Activated CD8-positive, alpha-beta memory T cell treated with anti-CD3 and anti-CD28 coated beads, Interleukin-2, amount 50 U/mL, for 4 hours (primary cell): ENCODE measurements at places on chromosomes 12 and 14.

DNA sequence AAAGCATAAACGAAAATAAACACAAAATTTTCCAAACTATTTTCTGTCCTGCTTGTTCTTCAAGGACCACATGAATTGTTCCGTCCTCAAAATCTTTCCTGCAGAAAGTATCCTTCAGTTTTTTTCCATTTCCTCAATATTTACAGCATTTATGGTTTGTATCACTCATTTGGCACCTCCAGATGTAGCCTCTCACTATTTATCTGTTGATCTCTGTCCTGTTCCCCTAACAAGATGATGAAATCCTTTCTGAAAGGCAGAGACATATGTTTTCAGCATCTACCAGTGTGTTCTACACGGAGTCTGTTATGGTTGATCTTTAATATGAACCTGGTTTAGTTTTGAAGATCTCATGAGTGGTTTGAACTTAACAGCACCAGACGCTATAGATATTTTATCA is 490.2 kb downstream of the NELL2 start:
- DNase-seq, result no peak

DNA sequence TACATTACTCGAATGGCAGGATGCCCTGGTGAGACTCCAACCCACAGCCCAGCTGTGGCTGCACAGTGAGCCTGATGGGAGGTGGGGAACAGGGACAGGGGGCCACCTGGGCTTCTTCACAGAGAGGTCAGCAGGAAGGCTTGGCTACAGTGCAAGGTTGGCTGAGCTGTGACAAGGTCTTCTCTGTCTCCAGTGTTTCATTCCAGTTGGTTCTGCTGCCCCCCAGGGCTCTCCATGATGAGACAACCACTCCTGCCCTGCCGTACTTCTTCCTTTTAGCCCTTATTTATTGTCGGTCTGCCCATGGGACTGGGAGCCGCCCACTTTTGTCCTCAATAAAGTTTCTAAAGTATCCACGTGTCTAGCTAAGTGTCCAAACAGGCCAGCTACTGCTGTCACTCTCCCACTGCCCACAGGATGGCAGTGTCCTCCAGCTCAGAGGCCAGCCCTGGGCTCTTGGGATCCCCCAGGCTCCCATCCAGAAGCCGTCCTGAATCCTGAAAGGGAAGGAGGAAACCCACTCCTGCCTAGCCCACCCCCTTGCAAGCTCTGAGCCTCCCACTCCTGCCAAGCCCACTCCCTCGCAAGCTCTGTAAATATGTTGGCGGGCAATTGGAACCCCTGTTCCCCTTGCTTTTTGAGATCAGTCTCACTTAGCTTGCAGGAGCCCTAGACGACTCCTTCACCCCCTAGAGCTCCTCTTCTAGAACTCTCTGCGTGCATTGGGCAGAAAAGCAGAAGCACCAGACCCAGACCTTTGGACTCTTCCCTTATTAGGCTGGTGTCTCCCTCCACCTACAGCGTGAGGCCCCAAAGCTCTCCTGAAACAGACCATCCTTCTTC is 5.4 kb downstream of the C1QL4 start:
- DNase-seq, result no peak

- no peak for DNase-seq
Observed at GRCh38 chr12:68632486-68632885, 21.8 kb downstream of the RAP1B start.

DNA sequence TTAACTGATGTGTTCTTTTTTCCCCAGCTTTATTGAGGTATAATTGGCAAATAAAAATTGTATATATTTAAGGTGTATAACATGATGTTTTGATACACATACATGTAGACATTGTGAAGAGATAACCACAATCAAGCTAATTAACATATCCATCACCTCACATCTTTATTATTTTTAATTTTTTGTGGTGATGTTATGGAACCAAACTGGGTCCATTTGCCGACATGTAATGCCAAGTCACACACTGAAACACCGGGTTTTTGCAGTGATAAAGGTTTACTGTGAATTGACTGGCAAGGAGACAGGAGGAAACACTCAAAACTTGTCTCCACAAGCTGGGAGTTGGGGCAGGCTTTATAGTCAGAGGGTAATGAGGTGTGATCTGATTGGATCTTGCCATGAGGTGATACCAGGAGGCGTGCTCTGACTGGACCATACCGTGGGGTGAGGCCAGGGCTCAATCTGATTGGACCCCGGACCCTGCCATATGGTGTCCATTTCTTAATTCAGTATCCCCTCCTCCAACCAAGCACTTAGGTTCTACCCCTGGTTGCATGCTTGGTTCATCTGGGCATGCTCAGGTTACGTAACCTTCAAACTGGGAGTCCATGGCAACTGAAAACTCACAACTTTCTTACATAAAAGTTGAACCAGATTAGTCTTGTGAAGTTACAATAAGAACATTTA is 11.8 kb upstream of the WSCD2 start:
- DNase-seq, result no peak

- DNase-seq, result no peak
Observed at GRCh38 chr12:31773867-31774266, 45.0 kb upstream of the AMN1 start.

- no peak for DNase-seq
Observed at GRCh38 chr12:130965668-130966067, 12.0 kb downstream of the ADGRD1 start.

- no peak for DNase-seq
Observed at GRCh38 chr12:131008131-131008912, 54.6 kb downstream of the ADGRD1 start.

GRCh38 chr14:75197338-75197737 is 20.9 kb upstream of the TMED10 start:
- no peak for DNase-seq

- no peak for DNase-seq
Observed at GRCh38 chr12:62686938-62687337, 220.3 kb downstream of the MON2 start.

GRCh38 chr12:30996752-30997151 is 70.2 kb downstream of the TSPAN11 start:
- no peak for DNase-seq

DNA sequence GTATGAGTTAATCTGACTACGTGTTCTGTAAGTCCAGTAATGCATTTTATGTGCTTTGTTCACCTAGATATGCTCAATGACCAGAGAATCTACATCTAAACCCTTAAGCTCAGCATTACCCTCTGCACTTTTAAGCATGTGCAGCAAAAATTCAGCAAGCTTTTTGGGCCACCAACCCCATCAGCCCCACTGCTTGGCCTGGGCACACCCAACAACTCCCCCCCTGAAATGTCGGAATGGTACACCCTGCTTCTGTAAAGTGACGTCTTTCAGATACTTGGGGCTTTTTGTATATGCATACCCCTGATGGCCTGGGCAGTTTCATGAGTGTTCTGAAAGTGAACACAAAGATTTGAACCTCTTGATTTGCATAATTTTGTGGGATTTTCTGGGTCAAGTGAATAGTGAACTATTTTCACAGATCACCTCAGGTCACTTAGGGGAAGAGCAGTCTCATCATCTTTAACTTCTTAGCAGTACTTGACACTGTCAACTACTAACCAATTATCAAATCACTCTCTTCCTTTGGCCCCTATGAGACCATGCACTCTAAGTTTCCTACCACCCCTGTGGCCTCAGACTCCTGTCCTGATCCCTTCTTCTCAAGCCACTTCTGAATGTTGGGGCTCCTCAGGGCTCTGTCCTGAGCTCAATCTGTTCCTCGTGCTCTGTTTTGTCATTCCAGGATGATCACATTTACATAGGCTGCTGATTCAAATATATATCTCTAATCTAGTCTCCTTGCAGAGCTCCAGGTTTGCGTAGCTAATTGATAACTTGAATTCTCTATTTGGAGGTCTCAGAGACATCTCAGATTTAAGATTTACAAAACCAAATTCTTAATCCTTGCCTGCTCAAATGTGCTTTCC is 36.3 kb upstream of the PPM1A start:
- no peak for DNase-seq

- no peak for DNase-seq
Observed at GRCh38 chr12:9122091-9122609, 6.4 kb upstream of the A2M start.

GRCh38 chr12:42237853-42238239 is 202 bp downstream of the YAF2 start:
- no peak for DNase-seq

DNA sequence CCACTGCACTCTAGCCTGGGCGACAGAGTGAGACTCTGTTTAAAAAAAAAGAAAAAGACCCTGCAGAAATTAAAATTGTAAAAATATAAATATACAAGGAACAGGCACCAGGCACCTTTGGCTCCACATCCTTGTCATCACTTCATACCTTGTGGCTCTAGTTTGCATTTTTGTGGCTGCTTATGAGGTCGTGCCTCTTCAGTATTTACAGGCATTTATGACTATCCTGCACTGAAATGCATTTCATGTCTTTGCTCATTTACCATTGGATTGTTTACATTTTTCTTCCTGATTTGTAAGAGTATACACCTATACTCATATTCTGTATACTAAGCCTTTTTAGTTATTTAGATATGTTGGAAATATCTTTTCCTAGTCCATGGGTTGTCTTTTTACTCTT is 20.1 kb downstream of the BICD1 start:
- DNase-seq, result no peak

- DNase-seq, result no peak
Observed at GRCh38 chr12:12081836-12082497, 11.2 kb downstream of the BCL2L14 start.

GRCh38 chr12:49219417-49220026 is 30.6 kb upstream of the TUBA1A start:
- DNase-seq, result no peak

DNA sequence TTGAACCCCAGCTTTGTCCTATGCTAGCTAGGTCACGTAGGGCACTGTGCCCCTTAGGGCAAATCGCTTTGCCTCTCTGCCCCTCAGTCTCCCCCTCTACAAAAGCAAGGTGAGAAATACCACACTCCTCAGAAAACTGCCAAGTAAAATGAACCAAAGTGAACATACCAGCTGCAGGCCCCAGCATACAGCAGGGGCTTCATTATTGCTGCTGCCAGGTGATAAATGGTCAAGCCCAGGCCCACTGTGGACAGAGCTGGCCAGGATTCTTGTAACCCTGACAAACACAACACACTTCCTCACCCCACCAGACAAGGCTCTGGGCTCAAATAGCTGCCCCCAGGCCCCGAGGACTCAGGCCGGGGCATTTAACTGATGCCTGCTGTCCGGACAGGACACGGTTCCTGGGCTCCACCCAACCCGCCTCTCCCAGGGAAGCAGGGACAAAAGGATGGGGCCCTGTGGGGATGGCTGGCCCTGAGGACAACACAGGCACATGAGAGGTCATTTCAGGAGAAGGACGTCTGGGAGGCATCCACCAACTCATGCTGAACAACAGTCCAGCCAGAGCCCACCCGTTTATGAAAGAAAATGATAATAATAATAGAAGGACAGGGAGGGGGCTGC is 36.7 kb downstream of the NCOR2 start:
- DNase-seq, result no peak

DNA sequence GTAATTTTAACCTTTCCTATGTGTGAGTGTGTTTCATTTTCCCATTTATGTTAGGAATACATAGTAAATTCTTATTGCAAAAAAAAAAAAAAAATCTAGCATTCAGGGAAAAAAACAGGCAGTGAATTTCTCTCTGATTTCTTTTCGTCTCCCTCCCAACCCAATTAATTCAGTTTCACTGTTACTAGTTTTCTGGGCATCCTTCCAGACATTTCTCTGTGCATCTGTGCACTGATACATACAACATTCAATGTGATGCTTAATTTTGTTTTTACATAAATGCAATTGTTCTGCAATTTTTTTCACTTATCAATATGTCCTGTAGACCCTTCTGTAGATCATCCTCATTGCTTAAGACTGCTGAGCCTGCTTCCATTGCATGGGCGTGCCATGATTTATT is 694.3 kb upstream of the TBX3 start:
- DNase-seq, result no peak

GRCh38 chr14:100314724-100315123 is 8.4 kb upstream of the SLC25A47 start:
- no peak for DNase-seq

GRCh38 chr12:9156119-9156518 is 40.4 kb upstream of the A2M start:
- DNase-seq, result no peak

DNA sequence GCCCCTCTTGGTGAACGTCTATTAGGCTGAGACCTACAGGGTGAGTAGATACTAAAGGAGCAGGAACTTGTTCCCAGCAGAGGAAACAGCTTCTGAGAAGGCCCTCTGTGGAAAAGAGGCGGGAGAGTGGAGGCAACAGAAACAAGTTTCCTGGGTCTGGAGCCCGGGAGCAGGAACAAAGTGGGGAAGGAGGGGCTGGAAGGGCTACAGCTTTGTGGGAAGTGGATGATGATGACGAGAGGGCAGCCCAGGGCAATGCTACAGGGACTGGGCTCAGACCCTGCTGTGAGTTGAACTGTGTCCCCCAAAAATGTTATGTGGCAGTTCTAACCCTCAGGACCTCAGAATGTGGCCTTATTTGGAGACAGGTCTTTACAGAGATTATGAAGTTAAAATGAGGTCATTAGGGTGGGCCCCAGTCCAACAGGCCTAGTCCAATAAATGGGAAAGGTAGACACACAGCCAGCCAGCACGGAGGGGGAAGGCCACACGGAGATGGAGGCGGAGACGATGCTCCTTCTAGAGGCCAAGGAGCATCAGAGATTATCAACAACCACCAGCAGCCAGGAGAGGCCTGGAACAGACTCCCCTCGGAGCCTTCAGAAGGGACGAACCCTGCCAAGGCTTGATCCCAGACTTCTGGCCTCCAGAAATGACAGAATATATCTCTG is 14.3 kb downstream of the CAMKK2 start:
- DNase-seq, result no peak

GRCh38 chr12:104516821-104517220 is 60.1 kb downstream of the CHST11 start:
- DNase-seq, result no peak

GRCh38 chr12:108151533-108152169 is 22.6 kb downstream of the WSCD2 start:
- no peak for DNase-seq

GRCh38 chr14:70009961-70010360 is 130.7 kb downstream of the SMOC1 start:
- no peak for DNase-seq

- DNase-seq, result no peak
Observed at GRCh38 chr12:4168036-4168435, 105.5 kb upstream of the CCND2 start.

DNA sequence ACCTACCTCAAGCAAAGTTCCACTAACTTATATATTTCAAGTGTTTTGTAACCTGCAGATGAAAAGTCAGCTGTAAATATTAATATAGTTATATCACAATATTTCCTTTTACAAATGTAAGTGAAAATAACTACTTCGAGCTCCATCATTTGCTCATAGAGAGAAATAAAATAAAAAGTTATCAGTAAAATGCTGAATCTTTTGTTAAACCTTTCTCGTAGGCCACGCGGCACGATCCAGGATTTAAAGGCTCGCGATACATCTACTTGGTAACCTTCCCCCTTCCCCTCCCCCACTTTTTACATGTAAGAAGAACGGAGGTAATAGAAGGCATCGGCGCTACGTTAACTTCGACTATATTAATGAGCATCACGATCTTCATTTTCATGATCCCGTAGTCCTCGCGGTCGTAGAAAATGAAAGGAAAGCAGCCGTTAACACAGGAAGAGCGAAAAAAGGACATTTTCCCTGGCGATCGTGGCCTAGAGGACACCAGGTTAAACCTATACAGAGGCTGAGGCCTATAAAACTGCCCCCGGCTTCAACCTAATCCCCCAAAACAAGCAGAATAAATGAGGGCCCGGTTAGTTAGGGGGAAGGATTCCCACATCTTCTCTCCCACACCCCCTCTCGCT is 508 bp downstream of the HNRNPC start:
- no peak for DNase-seq
